Retina (tissue), 1 donor: ENCODE measurements at places on chromosomes 4 and X.

DNA sequence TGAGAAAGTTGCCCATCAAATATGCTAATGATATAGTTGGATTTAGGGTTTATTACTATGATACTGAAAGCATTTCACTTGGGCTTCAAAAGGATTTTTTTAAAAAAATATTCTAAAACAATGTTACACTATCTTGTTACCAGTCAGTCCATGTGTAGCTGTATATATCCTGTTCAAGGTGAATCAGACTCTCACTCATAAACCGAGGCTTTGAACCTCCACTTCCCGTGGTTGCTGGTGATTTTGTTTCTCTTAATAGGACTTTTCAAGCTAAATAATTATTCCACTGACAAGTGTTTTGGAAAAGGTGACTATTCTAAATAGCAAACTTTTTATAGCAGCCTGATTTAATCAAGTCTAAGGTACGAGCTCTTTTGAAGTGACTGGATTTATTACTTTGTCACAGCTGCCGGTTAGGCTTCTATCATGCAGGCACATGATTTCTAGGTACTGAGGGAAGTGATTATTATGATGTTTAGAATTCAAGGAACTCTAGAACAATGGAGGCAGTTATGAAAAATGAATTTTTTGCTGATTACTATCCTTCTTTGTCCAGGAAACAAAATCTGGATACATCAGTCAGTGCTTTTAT lies 287.7 kb downstream of the KCTD8 start:
- no peak for DNase-seq

GRCh38 chrX:10367406-10367805 lies 210.6 kb downstream of the CLCN4 start:
- DNase-seq, result no peak

GRCh38 chr4:8260656-8261111 lies 8.9 kb upstream of the HTRA3 start:
- DNase-seq, result no peak

DNA sequence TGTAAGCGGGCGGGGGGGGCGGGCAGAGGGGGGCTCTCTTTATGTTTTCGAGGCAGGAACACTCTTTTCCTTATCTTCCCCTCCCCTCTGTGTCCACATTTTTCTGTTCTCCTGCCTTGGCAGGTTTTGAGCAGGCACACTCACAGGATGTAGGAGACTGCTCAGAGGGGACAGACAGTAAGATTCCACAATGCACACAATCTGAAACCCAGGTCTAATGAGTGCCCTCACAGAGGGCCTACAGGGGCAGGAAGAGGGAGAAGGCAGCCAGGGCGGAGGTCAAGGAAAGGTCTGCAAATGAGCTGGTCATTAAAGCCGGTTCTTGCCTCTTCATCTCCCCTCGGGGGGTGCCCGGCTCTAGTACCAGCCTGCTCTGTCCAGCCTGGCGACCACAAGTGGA lies 106.1 kb upstream of the ATP6AP2 start:
- DNase-seq, result peak; percentile 38

DNA sequence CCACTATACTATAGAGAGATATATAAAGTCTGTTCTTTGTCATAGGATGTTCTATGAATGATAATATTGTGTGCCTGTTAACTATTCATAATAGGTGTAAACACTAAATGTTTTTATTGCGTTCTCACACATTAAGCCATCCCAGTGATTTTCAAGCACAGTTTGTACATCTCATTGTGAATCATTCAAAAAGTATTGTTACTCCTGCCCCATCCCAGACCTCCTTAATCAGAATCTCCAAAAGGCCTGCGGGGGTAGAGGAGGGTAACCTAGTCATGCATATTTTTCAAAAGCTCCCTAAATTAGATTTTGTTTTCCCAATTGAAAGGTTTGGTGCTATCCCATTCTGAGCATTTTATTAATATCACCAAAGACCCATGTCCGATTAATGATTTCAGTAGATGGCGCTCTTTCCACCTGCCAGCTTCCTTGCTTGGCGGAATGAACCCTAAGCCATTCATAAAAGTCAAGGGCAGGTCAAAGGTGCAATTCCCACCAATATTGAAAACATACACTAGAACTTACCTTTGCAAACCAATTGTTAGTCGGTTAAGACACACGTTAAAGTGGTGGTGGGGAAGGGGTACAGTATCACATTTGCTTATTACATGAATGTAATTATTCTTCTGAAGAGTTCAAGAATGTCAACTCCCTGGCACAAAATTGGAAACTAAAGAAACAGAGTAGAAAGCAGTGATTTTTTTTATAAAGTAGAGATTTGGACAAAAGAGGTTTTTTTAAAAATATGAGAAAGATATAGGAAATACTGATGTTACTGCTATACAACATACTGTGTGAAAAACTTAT lies 5.8 kb upstream of the TET2 start:
- peak; percentile 44 for DNase-seq

DNA sequence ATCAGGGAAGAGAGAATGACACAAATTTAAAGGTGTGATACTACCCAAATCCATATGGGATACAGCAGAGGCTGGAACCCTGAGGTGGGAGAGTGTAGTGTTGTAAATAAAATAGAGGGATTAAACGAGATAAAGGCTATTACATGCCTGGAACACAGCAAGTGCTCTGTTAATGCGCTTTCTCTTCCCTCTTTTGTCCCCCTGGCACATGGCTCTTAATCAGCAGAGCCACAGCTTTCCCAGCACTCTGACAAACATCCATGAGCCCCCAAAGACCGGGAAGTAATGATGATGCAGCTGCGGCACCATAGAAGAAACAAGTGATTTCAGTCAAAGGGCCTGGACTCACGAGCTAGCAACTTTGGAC lies 85.9 kb downstream of the RASL11B start:
- peak; percentile 55 for DNase-seq

- no peak for DNase-seq
These were observed 32.2 kb upstream of the TXLNG start for GRCh38 chrX:16754019-16754418.

GRCh38 chrX:134642386-134642785 lies 15.9 kb downstream of the PLAC1 start:
- no peak for DNase-seq

- DNase-seq, result no peak
These were observed 62.9 kb upstream of the SLC34A2 start for GRCh38 chr4:25592736-25593135.

DNA sequence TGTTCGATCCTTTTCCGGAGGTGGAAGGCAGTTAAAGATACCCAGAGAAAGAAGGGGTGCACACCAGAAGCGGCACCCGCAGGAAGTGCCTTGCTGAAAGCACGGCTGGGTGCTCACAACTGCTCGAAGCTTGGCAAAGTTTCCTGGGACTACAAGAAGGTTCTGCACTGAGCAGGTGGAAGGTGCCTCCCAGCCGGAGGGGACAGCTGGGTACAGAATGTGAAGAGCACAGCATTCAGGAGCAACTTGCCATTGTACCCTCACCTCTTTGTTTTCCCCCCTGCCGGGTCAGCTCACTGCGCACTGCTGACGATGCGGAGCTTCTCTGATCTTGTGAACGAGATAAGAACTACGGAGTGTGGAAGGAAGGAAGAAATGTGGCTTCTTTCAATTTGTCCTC lies 289.2 kb downstream of the FBXW7 start:
- no peak for DNase-seq

- no peak for DNase-seq
These were observed 9.4 kb upstream of the CLDN34 start for GRCh38 chrX:9957743-9958142.

GRCh38 chrX:138856881-138857604 lies 145.5 kb upstream of the FGF13 start:
- DNase-seq, result no peak

DNA sequence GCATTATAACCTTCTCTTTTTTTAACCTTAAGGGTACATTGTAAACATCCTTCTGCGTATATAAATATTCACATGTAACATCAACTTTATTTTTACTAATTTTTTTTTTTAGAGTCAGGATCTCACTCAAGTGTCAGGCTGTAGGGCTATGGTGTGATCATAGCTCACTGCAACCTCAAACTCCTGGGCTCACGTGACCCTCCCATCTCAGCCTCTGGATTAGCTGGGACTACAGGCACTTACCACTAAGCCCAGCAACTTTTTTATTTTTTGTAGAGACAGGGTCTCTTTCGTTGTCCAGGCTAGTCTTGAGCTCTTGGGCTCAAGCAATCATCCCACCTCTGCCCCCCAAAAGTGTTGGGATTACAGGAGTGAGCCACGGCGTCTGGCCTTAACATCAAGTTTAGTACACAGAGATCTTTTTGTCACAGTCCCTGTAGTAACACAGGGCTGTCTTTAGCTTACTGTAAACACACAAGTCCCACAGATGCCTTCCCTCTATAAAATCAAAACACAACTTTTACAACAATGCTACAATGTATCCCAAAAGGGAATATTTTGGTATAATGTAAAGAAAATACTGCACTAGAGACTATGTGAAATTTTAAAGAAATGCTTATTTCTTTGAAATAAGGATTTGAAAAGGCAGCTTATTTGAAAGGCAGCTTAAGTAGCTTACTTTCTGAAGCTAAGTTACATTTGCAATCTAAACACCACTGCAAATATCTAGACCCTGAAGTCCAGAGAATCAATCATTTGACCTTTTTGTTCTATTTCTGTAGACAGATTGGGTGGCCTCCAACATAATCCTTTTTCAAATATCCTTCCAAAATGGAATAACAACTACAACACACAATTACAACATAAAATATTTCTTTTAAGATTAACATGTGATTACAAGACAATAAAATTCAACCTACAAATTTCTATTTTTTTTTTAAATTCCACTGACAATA lies 116.0 kb downstream of the APBB2 start:
- DNase-seq, result no peak

GRCh38 chr4:7842384-7843279 lies 97.0 kb downstream of the AFAP1 start:
- no peak for DNase-seq

GRCh38 chr4:139493176-139493575 lies 39.3 kb downstream of the RAB33B start:
- no peak for DNase-seq

- DNase-seq, result no peak
These were observed 11.3 kb upstream of the YTHDC1 start for GRCh38 chr4:68361146-68361589.

DNA sequence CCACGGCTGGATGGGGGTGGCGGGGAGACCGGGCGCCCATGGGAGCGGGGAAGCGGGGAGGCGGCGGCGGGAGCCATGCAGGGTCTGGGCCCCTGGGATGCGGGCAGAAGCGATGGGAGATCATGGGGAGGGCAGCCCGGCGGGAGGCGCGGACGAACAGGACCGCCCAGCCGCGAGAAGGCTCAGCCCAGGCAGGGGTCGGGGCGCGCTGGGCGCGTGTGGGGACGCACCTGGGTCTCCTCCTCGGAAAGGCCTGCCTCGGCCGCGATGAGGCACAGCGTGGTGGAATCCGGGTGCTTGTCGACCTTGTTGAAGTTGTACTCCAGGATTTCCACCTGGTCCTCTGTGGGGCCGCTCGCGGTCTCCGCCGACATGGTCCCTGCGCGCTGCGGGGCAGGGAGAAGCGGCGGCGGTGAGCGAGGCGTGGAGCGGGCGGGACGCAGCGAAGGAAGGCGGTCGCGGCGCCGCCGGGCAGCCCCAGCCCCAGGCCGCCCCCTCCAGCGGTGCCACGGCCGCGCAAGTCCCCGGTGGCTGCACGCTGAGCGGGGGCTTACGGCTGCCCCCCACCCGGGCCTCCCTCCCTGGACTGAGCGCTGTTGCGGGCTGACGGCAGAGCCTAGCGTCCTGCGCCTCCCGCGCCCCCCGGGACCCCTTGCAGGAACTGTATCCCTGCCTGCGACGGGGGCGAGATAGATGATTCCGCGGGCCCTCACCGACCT lies 25.3 kb downstream of the HOPX start:
- DNase-seq, result peak; percentile 63

GRCh38 chr4:153781280-153781679 lies 7.6 kb downstream of the SFRP2 start:
- no peak for DNase-seq

DNA sequence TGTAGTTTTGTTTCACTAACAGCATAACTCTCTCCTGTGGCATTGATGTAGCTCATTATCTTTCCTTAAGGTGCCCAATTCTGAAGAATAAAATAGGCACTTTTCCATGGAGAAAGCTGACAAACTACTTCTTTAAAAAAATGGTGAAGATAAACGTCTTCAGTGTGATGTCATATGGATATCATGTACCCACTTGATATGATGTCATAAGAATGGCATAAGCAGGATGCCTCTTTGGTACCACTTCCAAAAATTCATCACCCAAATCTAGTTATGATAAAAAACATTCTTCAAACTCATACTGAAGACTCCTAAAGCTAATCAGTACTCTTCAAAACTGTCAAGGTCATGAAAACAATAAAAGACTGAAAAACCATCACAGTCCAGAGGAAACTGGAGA lies 2.9 kb upstream of the CXCL3 start:
- no peak for DNase-seq

DNA sequence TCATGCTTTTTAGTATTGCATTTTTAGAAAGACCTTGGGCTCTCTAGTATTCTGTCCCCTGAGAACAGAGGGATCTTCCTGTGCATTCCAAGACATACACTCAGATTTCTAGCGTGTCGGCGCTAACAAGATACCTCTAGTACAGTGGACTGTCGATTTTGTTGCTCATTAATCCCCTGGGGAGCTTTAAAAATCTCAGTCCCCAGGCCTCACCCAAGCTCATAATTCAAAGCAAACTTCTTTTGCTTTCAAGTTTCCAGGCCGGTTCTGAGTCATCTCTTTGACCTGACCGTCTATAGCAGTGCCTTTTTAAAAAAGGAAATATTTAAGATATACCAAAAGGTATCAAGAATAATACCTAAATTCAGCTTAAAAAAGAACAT lies 137.0 kb downstream of the AMMECR1 start:
- DNase-seq, result no peak

DNA sequence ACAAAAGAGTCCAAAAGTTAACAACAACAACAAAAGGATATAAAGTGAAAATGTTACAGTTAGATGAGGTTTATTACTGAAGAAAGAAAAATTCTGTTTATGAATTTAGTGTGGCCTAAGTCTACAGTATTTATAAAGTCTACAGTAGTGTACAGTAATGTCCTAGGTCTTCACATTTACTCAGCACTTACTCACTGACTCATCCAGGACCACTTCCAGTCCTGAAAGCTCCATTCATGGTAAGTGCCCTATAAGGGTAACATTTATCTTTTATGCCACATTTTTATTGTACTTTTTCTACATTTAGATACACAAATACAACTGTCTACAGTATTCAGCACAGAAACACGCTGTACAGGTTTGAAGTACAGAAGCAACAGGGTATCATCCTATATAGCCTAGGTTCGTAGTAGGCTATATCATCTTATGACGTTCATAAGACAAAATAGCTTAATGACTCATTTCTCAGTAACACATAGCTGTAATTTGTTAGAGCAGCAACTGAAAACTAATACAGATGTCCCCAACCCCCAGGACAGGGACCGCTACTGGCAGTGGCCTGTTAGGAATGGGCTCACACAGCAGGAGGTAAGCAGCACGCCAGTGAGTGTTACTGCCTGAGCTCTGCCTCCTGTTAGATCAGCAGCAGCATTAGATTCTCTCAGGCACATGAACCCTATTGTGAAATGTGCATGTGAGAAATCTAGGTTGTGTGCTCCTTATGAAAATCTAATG lies 61.3 kb downstream of the CENPC start:
- no peak for DNase-seq

DNA sequence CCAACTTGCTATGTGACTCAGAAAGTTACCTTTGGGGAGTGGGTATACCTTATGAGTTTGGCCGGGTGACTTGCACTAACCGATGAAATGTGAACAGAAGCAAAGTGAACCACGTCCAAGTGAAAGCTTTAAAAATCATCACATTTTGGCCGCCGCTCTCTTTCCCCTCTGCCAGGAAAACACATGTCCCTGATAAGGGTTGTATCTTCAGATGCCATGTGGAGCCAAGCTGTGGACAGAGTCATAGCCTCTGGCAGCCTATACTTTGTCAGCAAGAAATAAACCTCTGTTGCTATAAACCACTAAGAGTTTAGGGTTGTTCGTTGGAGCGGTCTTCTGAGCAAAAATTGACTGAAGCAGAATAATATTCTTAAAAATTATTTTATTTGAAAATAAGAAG lies 92.3 kb downstream of the PRDM5 start:
- no peak for DNase-seq
